CD4-positive, alpha-beta T cell treated with Interferon gamma for 1 hour (primary cell): ENCODE measurements at places on chromosomes 1 and 21.

- peak; percentile 95 for DNase-seq
Measured at GRCh38 chr1:150579110-150579944, at the start of gene MCL1. Gene MCL1 (minus strand): TSS chr1:150579610. CDS start chr1:150579530, 80 bp downstream.

- DNase-seq, result peak; percentile 6
Measured at GRCh38 chr1:24191860-24192259, 4.8 kb upstream of the IFNLR1 start.

GRCh38 chr1:212728606-212729005 lies 29.0 kb upstream of the BATF3 start:
- no peak for DNase-seq

- DNase-seq, result no peak
Measured at GRCh38 chr1:226632169-226632879, 83.8 kb downstream of the STUM start.

GRCh38 chr1:156064615-156065014 lies 3.7 kb downstream of the RAB25 start:
- no peak for DNase-seq

DNA sequence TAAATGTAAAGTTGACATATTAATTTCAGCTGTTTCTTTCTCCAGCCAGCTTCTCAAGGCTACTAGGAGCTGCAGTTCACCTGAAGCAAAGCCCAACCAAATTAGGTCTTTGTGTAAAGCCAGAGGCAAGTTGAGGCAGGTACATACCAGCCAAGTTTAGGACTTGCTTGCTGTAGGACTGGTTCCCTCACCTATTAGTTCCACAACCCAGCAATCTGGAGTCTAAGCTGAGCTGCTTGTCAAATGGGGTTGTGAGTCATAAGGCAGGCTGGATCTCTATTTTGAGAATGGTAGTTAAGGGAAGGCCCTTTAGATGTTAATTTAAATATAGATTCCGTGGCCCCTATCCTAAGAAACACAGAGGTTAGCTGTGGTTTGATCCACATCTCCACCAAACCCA lies 7.6 kb upstream of the FLG2 start:
- no peak for DNase-seq

GRCh38 chr1:174914991-174915390 lies 84.8 kb upstream of the CACYBP start:
- no peak for DNase-seq

DNA sequence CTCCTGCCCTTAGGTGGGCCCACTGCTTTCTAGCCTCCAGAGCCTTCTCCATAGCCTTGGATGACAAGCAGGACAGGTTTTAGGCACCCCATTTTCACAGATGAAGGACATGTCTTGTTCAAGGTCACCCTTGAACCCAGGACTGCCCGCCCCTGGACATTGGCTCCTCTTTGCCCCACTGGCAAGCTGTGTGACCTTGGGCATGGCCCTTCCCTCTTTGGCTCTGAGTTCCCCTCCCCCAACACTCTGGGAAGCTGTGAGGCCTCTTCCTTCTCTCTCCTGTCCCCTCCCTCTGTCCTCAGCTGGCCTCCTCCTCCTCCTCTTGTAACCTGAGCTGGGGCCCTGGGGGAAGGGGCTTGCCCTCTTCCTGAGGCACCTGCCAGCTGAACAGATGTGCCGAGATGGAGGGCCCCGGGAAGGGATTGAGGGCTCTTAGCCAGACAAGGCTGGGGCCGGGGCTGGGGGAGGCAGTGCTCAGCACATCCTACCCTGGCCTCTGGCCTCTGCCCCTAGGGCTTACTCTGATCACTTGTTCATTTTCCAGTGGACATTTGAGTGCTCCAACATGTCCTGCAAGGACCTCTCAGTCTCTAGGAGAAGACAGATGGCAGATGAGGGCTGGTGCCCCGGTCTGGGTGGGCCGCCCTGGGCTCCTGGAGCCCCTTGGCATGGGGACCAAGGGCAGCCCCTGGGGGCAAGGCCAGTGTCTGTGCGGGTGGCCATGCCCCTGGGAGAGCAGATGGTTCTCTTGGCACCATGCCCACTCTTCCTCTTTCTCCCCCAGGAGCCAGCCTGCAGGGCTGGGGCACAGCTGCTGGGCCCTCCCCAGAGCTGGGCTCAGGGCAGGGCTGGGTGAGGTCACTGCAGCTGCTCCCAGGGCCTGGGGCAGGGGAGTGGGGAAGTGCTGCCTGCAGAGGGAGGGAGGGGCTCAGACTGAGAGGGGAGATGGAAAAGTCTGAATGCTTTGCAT lies 10.7 kb downstream of the FOXO6 start:
- DNase-seq, result no peak

DNA sequence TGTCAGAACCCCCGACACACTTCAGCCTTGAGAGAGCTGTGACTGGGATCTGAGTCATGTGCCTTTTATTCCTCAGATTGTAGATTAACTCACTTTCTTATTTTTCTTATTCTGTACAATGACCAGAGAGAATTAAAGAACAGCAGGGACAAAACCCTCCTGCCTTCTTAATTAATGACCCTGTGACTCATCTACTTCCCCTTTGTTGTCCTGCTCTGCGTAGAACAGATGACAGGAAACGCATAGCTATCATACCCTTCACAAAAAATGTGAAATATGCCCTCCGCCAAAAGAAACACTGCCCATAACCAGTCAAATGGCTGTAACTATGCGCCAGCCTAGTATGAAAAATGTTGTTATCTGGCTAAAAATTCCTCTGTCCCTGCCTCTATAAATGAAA lies 9.1 kb upstream of the PADI2 start:
- peak; percentile 13 for DNase-seq

DNA sequence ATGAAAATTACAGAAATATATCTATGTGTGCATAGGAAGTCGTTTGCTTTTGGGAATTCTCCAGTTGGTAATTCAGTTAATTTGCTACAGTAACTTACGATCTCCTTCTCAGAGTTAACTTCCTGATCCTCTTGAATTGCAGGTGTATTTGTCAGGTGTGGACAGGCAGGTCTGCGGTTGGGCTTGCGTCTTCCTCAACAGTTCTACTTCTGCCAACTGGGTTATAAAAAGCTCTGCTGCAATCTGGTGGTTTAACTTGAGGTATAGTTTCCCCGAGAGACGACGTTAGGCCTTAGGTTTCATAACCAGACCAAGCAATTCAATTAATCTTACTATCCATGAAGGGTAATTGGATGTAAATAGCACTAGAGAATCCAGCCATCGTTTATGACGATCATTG lies 88.2 kb downstream of the GABPA start:
- DNase-seq, result no peak

- no peak for DNase-seq
Measured at GRCh38 chr1:163056831-163057230, 12.3 kb upstream of the RGS4 start.

DNA sequence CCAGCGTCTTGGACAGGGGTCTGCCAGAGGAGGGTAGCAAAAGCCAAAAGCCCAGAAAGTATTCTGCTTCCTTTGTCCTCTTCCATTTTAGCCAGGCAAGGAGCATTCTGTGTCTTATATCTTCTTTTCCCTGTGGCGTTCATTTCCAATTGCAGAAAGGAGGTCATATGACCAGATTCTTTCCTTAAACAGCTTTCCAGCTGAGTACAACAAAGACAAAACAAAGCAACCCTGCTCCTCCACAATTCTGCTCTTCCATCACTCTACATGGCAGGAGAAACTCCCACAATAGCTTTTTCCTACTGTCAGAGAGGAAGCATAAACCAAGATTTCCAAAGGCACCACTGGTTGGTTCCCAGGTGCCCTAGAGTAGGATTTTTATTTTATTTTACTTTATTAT lies 19.7 kb downstream of the ENSA start:
- DNase-seq, result no peak

- no peak for DNase-seq
Measured at GRCh38 chr1:198588845-198589244, 48.4 kb upstream of the ATP6V1G3 start.

DNA sequence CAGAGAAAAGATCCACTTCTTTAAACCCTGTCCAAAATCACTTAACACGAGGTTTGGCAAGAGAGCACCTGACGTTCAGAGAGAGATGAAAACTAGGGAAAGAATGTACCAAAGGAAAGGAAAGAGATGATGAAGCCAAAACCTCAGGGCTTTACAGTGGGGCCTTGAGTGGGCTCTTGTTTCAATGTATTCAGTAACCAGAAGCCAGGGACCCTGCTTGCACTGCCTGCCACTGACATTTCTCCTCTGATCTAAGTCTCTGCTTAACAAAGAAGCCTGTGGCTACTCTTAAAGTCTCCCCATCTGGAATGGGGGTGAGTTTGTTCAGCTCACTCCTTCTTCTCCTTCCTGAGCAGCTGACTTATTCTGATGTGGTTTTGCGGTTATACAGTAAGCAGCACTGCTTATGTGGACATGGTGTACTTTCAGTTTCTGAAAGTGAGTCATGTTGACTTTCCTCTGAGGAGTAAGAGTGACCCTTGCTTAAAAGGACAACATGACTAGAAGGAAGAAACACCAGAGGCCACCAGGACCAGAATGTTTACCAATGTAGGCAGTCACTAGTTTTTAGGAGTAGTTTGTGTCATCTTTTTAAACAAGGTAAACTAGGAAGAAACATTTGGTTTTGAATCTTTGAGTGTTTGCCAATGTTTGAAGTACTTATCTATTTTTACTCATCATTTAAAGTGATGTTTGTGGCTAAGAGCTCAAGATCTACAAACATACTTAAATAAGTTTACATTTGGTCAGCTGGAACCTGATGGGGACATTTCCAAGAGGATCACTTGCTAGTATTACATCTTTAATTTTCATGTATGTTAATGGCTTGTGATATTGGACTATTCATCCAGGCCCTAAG lies 87.4 kb downstream of the FASLG start:
- peak; percentile 40 for DNase-seq

DNA sequence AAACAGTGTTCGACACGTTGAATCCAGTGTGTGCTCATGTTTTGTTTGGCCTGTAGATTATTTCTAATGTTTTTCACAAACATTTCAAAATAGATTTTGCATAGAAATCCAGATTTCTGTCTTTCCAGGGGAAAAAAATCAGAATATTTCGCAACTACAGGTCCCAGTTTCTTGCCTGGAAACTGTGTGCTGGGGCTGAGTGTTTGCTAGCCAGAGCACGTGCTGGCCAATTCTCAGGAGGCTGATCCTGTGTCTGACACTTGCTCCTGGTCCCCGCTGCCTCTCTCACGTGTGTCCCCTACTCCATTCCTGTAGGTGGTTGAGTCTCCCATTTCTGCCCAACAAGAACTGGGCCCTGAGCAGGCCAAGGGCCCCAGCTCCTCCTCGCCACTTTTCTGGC lies 2.4 kb downstream of the MAB21L3 start:
- DNase-seq, result no peak

DNA sequence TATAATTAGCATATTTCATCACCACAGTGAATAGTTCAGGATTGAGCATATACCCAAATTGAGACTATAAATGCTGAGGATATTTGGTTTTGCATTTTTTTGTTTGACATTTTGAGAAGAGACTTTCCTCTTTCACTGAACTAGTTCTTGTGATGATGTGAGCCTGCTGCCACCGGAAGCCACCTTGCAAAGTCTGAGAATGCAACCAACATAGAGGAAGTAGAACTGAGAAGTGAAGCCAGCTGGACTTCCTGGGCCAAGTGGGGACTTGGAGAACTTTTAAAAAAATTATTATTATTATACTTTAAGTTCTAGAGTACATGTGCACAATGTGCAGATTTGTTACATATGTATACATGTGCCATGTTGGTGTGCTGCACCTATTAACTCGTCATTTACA lies 102.3 kb downstream of the RPE65 start:
- peak; percentile 45 for DNase-seq

DNA sequence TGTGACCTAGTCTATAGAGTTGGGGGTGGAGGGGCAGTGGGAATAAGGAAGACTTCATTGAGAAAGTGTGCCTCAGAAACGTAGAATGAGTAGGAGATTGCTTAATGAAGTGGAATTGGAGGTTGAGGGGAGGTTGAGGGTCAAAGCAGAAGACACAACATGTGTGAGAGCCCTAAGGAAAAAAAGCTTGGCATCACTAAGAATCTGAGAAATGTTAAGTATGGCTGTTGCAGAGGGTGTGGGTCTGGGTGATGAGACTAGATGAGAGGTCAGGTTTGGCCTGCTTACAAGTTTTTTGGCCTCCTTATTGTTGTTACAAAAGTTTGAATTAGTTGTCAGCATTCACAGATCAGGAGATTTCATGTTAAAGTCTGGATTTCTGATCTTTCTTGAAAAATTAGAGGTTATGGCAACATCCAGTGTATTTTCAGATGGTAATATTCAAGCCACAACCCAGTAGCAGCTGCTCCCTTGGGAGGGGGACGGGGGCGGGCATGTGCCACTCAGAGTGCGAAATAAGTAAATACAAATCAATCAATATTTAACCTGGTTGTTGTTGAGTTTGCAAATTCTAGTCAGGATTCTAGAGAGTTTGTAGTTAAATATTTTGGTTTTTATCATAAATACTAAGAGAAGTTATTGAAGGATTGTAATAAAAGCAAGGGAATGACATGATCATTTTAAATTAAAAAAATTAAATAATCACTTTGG lies 4.3 kb downstream of the MAN1A2 start:
- DNase-seq, result no peak

GRCh38 chr1:159318784-159319551 lies 16.8 kb downstream of the FCER1A start:
- DNase-seq, result no peak

- no peak for DNase-seq
Measured at GRCh38 chr1:234684856-234685255, 74.9 kb upstream of the IRF2BP2 start.

DNA sequence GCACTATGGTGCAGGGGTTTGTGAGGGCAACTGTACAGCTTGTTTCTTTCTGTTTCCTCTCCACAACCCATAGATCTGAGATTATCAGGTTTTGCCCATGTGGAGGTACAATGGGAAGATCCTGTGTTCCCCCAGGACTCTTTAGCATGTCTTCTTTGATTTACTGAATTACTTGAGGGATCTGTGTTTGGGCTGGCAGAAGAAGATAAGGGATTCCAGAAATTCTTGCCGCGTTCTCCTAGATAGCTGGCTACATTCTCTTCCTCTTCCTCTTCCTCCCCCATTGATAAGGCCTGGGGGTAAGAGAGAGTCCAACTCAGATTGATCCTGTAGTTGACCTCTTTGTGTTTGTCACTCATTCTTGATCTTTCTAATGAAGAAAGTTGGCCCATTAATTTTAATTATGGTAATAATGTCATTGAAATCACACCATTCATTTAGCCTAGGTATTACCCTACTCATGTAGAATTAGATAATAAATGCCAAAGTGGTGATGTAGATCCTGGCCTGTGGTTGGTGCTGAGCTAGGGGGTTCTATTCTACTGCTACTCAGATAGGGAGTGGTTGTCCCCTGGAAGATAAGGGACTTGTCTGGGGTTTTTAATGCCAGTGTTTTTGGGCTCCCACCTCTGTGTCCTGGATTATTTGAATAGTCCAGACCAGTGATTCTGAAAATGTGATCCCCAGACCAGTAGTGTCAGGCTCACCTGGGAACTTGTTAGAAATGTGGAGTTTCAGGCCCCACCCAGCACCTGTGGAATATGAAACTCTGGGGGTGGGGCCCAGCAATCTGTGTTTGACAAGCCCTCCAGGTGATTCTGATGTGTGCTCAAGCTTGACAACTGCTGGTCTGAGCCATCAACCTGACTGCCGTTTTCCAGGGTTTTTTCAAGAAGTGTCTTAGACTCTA lies 122.2 kb downstream of the NOS1AP start:
- DNase-seq, result no peak

DNA sequence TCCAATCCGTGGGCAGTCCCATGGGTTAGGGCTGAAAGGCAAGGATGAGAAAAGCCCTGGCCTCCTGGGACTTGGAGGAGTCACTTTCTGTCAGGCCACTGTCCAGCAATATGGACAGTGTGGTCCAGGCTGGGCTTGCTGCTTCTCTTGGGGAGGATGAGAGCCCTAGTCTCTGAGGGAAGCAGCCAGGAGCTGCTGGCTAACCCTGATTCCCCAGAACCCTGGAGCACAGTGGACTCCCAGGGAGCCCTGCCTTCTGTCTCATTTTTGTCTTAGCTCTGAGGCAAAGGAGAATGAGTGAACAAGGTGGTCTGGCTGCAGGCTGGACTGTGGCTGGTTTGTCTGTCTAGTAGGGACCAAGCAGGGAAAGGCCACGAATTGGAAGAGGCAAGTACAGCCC lies 23.8 kb upstream of the EDN2 start:
- DNase-seq, result no peak
